ENCODE measurements at places on chromosomes 11 and 22.

- DNase-seq, result no peak
These were observed 10.0 kb upstream of the TBC1D22A start for GRCh38 chr22:46752286-46752987.

DNA sequence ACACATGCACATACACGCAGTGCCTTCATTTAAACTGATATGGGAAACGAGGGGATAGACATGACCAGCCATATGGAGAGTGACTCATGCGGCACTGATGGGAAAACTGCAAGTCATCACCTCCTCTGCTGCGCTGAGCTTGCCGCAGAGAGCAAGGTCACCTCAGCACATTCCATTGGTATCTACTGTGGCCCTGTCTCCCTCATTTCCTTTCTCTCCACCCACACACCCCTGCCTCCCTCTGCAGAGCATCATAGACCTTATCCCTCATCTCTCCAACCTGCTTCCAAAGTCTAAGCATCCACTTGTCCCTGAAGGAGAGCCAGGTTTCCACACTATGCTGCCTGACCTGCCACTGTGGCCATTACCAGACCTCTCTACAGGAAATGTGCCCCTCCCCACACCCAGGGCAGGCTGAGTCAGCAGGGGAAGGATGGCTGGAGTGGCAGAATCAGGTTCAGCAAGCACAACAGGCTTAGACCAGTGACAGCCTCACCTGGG, 116.9 kb upstream of the SNX19 start:
- no peak for DNase-seq

DNA sequence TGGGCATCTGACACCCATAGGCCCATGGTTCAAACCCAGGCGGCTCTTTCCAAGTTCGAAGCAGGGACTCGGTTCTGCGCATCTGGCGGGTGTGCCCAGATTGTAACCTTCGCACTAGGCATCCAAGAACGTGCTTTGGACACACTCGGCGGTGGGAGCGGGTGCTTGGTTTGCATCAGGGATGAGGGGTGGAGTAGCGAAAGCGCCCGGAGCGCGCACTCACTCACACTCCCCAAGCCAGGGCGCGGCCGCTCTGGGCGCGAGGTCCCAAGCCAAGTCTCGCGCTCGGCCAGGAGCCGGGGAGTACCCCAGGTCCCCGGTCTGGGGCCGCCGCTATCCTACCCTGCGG, 243 bp upstream of the SYT9 start:
- DNase-seq, result no peak

GRCh38 chr11:75201771-75202170, 38.8 kb upstream of the TPBGL start:
- no peak for DNase-seq

DNA sequence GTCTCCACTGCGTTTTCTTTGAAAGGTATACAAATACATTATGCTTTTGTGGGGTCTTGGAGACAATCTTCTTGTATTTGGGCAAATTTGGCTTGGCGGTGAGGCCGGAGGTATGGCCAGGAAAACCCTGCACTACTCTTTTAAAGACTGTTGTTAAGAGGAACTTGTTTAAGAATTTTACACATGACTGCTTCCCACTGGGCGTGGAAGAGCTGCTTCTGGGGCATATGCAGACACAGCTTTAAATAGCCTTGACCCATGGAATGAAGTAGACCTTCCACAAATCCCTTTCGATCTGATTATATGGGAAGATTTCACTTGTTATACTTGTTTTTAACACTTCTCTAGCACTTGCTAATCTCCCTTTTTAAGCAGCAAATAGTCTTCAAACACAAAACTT, 453.6 kb downstream of the MN1 start:
- DNase-seq, result no peak

DNA sequence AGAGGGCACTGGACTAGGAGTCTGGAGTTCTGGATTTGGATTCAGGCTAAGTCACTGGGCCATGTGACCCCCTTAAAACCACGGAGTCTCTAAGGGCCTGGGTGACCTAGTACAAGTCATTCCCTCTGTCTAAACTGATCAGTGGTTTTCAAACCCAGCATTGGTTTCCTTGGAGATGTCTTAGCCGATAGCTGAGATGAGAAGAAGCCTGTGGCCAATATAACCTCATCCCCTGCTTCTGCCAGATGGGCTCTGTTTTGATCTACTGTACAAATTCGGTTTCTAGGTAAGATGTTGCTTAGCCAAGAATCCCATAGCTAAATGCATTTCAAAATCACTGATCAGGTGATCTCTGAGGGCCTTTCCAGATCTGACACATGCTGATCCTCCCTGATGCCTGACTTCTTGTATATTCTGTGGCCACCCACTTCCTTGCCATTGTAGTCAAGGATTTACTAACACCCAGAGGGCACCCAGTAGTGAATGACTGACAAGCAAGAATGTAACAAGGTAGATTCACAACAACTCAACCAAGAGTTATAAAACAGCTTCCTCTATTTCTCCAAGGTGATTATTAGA, 53.1 kb downstream of the GALNT18 start:
- no peak for DNase-seq

DNA sequence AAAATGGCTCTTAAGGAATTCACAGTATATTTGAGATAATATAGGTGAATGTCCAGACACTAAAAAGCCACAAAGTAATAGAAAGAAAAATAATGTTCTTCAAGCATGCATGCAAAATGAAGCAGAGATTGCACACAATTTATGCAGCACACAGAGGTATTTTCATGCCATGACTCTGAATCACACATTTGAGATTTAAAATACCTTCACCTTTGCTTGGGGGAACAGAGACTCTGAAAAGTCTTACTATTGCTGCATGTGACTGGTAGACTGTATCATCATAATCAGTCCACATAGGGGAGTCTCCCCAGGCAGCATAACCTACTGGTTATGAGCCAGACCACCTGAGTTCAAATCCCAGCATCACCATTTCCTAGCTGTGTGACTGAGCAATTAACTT, 96.2 kb downstream of the RCN1 start:
- DNase-seq, result no peak

DNA sequence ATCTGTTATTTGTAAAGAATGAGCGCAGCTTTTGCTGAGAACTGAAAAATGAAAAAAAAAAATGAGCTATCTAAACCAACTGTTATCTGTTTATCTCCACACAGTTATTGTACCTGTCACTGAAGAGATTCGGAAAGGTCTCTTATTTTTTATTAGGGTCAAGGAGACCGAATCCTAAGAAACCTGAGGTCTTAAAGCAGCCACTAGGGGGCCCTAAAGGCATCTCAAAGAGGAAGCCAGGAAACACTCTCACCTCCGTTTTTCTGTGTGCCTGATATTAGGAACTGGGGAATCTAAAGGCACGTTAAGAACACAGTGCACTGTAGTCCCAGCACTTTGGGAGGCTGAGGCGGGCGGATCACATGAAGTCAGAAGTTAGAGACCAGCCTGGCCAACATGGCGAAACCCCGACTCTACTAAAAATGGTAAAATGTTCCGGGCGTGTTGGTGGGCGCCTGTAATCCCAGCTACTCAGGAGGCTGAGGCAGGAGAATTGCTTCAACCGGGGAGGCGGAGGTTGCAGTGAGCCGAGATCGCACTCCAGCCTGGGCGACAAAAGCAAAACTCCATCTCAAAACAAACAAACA, 3.5 kb upstream of the LARGE1 start:
- no peak for DNase-seq

DNA sequence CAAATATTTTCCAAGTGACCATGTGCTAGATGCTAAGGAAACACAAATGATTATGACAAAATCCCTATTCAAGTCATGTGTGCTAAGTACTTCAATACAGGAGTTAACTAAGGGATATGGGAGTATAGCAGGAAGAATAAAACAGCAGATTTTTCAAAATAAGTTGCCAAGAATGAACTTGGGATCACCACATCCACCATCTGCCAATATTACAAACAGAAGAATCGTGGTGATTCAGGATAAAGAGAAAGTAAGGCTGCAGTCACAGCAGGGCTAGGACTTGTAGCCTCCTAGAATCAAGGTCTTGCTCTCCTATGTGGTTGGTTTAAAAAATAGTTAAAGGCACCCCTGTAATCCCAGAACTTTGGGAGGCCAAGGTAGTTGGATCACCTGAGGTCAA, 34.3 kb downstream of the MRTFA start:
- DNase-seq, result no peak

GRCh38 chr11:78727816-78728215, 153.2 kb upstream of the NARS2 start:
- no peak for DNase-seq

DNA sequence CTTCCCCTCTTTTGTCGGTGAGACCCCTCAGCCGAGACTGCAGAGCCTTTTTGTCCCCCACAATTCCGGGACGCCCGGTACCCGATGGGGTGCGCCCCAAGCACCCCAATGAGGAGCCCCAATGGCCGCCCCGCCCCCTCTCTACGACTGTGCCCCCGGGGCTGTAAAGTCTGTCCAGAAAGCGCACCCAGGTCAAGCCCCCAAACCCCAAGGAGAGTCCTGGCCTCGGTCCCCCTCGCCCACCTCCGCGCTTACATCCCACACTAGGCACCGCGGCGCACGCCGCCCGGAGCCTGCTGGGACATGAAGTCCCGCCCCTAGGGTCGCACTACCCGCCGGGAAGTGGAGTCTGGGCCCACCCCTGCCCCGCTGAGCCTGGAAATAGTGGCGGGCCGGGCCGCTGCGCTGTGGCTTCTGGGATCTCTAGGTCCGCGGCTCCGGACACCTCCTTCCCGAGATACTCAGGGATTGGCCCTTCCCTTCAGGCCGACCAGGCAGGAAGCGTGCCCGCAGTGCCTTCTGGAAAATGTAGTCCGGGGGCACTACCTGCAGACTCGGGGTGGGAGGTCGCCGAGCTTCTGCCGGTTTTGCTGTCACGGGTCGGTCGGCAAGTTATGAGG, at the start of gene MEN1:
Gene MEN1 (minus strand): TSS at position 281 of the 620 bp plus-strand sequence. CDS start 442 bp downstream, outside the sequence.
- peak; percentile 95 for DNase-seq

- peak; percentile 75 for DNase-seq
These were observed 558.4 kb upstream of the CADM1 start for GRCh38 chr11:116062490-116063171.

GRCh38 chr11:27976262-27976661, 131.7 kb downstream of the KIF18A start:
- DNase-seq, result no peak

DNA sequence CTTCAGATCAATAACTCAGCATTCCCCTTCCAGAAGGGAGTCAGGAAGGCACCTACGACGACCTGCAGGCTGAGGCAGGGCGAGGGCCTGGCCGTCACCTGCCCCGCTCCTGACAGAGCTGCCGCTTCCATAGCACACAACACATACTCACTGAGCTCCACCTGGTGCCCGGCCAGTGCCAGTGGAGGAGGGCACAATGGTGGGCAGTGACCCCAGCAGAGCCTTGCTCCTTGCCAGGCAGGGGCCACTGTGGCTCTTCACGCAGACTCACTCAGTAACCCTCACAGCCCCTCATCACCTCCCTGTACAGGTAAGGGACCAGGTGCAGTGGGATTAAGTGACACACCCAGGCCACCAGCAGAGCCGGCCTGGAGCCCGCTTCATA, 24.6 kb downstream of the LRFN4 start:
- peak; percentile 59 for DNase-seq

GRCh38 chr11:63165706-63166310, 21.8 kb upstream of the SLC22A24 start:
- no peak for DNase-seq

GRCh38 chr22:42470366-42471082, 38.3 kb upstream of the NFAM1 start:
- no peak for DNase-seq

DNA sequence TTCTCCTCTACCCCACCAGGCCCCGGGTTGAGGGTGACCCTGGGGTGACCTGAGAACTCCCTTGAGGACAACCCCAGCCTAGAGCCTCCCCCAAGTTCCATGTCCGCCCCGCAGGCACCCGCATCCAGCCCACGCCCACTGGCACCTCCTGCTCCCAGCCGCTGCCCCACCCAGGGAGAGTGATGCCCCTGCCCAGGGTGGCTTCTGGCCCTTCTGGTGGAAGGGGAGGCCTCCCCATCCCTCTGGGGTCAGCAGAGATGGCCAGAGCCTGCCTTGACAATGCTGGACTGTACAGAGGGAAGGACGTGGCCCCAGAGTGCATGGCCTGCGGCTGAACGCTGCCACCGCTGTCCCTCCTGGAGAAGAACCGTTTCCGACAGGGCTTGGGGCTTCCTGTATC, 1.1 kb upstream of the TH start:
- DNase-seq, result no peak
